ENCODE measurements at places on chromosomes 6 and 20.
A peak's percentile ranks its signal among the peaks of the same experiment; 100 is the strongest.

GRCh38 chr6:7697820-7698623, 27.9 kb upstream of the BMP6 start:
- no peak for DNase-seq

DNA sequence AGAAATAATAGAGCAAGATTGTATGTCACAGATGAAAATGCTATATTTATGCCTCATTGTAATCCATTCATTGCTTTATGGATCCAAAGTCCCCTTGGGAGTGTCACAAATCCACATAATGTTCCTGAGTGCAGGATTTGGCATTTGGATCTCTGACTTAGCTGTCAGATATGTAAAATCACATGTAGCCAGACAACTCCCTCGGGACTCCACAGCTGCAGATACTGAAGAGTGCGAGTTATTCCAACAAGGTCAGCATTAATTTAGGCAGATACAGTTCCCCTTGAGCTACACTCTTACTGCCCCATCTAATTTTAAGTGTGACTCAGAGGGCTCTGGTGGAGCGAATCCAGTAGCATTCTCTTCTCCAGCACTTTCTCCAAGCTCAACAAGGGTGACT, 433.2 kb downstream of the CD83 start:
- no peak for DNase-seq

GRCh38 chr20:45873409-45874103, 7.5 kb upstream of the ZSWIM1 start:
- DNase-seq: no peak

GRCh38 chr6:352896-353470, 38.6 kb upstream of the IRF4 start:
- DNase-seq: peak; percentile 27

DNA sequence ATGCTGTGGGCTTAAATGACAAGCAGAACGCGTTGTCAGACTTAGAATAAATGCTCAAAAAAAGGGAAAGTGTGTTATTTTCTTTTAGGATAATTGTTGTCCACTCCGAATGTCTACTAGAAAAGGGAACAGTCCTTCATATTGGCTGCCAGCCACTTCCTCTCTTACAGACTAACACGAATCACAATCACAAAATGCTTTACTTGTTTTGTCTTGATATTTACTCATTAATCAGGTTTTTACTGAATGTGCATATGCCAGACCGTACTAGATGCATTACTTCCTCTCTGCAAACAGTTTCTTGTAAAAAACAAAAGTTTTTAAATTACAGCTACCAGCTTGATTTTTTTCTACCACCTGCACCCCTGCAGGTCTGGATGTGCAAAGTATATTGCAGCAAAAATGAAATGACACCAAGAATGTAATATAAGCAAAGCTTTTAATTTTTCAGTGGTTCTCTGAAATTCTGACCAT, 821 bp downstream of the DHX35 start:
- DNase-seq: no peak

GRCh38 chr6:42417641-42418112, 34.0 kb downstream of the TRERF1 start:
- no peak for DNase-seq

- DNase-seq: no peak
Measured at GRCh38 chr6:9405369-9405768, 970.0 kb upstream of the SLC35B3 start.

- no peak for DNase-seq
Measured at GRCh38 chr6:47116086-47116485, 74.0 kb upstream of the ADGRF1 start.

All from ELF-1 (cell line).